HT-29 (cell line): ENCODE measurements at places on chromosomes 7 and 10.

DNA sequence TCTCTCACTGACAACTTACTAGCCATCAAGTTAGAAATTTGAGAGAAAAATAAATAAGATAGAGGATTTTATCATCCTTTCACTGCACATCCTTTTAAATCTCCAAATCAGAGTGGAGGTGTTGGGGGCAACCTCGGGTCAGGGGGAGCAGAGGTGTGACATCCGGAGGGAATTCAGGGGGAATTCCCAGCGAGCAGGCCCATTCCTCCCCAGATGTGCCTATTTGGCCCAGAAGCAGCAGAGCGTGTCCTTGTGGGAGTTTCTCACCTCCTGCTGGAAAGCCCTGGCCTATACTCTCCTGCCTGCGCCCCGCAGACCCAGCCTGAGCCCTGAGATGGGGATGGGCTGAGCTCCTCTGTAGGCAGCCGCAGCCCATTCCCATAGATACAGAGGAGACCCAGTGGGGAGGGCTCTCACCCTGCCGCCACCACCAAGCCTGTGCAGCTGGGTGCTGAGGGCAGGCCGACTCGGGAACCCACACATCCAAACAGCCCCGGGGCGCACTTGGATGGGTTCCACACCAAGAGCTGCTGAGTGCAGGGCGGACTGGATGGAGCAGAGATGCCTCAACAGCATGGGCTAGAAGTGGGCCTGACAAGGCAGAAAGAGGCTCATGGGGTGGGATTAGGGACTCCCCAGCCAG lies 124.5 kb downstream of the CXCL12 start:
- DNase-seq: no peak

DNA sequence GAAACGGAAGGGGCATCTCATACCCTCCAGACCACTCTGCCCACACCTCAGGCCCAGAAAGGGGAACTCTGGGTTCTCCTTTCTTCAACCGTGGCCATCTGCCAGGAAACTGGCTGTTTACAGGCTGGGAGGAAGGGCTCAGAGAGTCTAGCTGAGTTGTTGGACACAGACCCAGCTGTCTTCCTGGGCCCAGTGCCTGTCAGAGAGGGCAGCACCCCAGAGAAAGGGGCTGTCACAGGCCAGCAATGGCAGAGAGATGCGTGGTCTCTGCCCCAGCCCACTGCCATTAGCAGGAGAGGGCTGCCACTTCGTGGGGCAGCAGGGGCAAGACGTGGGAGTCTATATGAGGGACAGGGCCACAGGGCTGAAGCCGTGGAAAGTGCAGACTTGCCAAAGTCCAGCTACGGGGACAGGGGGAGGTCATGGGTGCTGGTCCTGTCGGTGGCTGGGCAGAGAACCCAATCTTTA lies 11.0 kb downstream of the GRID1 start:
- no peak for DNase-seq

GRCh38 chr10:103745341-103746247 lies 109.8 kb downstream of the SH3PXD2A start:
- DNase-seq: peak; percentile 55

GRCh38 chr7:45917658-45918057 lies 3.4 kb downstream of the IGFBP3 start:
- DNase-seq: peak; percentile 87

GRCh38 chr7:142384493-142384922 lies 126.7 kb upstream of the PRSS58 start:
- DNase-seq: no peak

- DNase-seq: no peak
Measured at GRCh38 chr7:34191771-34192479, 286.6 kb downstream of the BMPER start.

DNA sequence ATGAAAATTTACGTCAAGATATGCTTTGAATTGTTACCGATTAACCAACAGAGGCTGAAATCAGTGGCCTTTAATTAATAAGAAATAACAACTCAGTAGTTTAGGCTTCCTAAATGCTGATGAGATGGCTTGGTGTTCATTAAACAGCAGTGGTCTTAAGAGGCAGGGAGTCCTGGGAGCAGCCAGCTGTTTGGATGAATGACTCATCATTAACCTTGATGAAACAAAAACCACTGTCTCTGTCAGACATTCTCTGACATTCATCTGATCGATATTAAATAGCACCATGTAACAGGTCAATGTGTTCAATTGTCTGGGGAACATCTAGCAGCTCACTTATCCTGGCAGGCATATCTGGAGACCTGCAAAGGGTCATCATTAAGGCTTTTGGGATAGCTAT lies 234.2 kb upstream of the LRRN3 start:
- DNase-seq: no peak

DNA sequence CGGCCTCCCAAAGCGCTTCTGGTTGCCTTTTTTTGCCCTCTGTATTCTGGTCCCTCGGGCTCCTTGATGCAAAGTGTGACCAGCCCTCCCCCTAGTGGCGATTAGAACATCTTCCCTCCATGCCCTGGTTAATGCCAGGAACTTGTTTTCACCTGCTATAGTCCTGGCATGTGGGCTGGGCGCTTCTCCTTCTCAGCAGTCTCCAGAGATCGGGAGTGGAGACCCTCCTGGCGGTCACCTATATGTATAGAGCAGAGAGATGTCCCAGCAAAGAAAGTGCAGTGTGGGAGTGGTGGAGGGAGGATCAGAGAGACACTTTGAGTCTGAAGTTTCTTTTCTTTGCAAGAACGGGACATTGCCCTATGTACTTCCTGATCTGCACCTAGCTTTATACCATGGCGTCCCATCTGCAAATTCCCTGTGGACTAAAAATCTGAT lies 264.1 kb downstream of the OTUD1 start:
- peak; percentile 83 for DNase-seq

DNA sequence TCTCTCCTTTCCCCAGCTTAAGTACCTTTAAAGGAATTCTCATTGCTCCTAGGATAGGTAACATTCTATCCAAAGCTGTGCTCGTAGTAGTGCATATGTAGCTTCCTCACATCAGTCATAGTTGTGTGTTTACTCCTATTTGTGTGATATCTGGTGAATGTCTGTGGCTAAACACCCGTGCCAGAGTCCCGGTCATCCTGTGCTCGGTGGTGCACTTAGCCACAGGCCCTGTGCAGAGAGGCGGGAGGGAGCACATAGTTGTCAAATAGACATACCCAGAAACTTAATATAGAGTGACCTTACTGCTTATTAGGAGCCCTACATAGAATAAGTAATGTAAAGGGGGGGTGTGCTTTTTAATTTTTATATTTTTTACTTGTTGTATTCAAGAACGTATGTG lies 76.6 kb downstream of the RBM33 start:
- DNase-seq: no peak

DNA sequence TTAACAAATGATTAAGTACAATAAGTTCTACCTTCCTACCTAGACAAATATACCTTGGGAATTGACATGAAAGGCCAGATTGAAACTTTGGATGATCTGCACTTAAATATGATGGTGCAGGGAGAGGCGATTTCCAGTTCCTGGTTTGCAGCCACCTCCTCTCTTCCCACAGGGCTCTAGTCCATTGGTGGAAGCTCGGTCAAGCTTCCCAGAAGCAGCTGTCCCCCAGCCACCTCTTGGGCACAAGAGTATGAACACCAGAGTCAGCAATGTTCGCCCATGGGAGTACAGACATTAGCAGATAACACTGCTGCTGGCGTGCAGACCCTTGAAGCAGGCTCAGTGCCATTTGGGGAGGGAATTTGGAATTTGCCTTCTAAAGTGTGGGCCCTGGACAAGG lies 1.5 kb upstream of the CPVL start:
- DNase-seq: no peak

DNA sequence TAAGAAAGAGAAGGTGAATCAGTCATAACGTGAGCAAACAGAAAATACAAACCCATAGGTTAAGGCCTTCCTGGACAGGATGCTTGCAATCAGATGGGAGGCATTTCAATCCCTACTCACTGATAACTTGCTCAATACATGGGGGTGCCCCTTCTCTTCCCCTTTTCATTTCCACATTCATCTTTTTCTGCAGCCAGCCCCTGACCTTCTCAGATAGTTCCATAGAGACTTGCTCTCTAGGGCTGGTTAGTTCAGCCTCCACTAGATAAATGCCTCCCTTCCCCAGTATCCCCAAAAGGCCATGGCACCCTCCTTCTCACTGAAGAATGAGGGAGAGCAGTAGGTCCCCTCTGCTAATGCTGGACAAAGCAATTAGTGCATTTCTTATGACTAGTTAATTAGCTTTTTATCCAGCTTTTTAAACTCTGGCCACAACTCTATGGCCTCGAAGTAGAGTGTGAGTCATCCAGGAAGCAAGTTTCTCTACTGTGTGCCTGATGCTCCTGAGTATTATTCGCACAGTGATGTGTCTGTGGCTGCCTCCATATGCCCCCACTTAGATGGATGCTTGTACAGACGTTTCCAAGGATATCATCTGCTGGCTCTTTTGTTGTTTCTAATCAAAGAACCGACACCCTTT lies 12.7 kb downstream of the CHN2 start:
- peak; percentile 48 for DNase-seq

DNA sequence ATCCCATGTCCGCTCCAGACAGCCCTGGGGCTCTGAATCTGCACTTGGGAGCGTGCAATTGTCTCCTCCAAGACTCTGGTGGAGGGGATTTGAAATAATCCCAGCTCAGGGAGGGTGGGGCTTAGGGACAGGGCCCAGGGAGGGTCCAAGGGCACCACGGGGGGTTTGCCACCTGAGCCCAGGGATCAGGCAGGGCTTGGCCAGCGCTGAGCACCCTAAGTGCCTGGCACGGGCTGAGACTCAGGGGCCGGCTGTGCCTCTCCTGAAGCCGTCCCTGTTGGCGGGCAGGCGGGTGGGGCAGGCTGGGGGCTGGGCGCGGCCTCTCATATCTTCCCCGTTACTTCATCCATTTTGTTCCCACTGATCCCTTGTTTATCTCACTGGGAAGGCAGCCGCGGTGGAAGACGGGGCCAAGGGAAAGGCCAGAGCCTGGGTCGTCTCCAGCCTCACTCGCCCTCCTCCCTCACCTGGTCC lies 41.8 kb upstream of the ELN start:
- no peak for DNase-seq

- DNase-seq: no peak
Measured at GRCh38 chr7:38034062-38034908, 113.8 kb downstream of the EPDR1 start.

GRCh38 chr7:23002698-23003097 lies 11.2 kb downstream of the HYCC1 start:
- DNase-seq: no peak

DNA sequence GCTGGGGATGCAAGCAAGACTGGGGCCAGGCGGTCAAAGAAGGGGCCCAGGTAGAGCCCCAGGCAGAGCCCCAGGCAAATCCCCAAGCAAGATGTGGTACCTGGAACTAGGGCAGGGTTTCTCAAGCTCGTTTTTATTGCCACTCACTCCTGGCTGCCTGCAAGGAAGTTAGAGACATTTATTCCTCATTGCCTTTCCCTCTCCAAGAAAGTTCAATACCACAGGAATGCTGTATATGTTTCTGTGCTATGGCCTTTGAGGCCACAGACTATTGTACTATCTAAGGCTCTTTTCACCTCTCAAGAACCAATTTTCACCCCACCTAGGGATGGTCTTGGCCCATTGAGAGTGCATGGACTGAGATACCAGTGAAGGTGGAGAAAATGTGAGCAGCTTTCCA lies 71.3 kb downstream of the TACC2 start:
- peak; percentile 42 for DNase-seq

DNA sequence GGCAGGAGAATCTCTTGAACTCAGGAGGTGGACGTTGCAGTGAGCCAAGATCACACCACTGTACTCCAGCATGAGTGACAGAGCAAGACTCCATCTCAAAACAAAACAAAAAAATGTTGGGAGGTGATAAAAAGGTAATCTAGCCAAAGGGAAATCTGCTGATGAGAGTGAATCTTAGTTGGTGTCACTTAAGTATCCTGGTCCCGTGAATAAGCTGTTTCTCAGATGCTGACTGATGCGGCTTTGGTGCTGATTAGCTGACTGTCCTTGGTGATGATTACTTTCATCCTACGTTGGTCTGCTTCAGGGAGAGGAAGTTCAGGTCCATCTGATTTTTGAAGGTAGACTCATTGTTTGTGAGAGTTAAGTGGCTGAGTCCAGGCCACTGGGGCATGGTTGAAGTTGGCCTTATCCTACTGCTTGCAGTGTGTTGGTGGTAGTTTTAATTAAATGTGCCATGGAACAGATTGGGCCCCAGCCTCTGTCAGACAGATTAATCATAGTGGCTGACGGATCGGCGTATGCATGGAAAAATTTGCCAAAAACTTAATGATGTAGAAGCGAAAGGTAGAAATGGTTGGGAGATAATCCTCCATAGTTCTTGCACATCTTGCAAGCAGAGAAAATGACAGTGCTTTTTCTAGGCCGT lies 17.4 kb upstream of the TMEM236 start:
- no peak for DNase-seq

DNA sequence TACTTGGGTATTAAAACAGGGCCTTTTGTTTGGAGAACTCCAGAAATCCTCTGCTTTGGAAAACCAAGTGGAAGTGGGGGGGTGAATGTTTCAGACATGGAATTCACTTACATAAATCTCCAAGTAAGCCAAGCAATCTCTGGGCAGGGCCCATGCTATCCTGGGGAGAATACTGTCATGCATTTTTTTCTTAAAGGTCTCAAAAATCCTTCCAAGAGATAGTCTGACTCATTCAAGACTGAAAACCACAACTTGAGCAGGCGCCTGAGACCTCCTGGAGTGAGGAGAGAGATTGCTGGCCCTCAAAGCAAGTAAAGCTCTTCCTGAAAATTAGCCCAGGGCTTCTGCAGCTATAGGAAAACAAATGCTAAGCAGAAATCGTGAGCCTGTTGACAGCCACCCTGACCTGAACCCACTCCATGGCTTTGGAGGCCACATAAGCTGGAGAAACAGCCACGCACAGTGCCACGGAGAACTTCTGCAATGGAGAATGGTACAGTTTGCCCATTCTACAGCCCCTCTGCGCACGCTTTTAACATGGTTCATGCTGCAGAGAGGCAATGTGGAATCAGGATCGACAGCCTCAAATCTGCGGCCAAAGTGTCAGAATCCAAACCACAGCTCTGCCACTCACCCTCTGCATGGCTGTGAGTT lies 203.1 kb upstream of the AUTS2 start:
- no peak for DNase-seq

DNA sequence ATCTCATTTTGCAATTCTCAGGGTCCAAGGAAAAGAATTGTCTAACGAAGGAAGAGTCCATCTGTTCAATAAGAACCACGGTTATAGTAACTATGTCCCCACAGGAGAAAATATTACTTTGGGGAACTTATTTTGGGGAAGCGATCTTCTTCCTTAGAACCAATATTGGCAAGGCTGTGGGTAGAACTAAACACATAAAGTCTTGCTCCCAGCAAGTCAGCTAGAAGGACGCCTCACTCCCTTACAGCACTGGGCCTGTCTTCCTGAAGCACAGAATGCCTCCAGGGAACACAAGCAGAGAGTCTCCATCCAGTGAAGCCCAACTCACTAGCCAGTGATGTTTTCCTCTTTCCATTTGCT lies 30.2 kb downstream of the C10orf71 start:
- DNase-seq: no peak

GRCh38 chr7:134640842-134641715 lies 5.6 kb upstream of the BPGM start:
- DNase-seq: no peak

DNA sequence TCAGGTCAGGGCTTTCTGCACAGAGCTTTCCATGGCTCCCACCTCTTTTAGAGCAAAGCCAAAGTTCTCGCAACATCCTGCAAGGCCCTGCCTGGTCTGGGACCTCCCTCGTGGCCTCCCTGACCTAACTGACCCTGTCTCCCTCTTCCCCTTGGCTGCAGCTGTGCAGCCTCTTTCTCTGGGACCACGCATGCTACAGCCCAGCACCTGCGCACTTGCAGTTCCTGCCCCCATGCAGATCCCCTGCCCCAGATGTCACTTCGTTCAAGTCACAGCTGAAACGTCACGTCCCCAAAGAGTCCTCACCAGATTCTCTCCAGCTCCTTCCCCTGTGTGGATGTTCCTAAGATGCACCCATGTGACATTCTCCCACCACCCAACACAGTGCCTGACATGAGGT lies 61.2 kb upstream of the ZNF716 start:
- DNase-seq: no peak
